ENCODE measurements at places on chromosomes 12 and 14.

DNA sequence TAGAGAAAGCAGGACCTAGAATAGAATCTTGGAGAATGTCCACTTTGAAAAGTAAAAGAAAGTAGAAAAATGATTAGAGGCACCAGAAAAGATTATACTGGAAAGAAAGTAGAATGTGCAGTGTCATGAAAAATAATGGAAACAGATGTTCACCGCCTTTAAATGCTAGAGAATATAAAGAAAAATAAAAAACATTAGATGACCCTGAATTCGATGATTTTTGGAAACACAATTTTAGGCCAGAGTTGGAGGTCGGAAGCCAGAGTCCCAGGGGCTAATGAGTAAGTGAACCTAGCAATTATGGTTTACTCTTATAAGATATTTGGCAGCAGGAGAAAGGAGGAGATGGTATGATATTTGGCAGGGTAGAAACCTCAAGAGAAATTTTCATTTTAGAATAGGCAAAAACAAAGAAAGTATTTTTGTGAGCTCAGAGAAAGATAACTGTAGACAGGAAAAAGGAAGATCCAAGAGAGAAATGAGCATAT, 37.7 kb downstream of the GYS2 start:
- no peak for DNase-seq

GRCh38 chr12:131776237-131776889, 51.8 kb upstream of the MMP17 start:
- DNase-seq, result no peak

- DNase-seq, result no peak
Observed at GRCh38 chr12:46304070-46304469, 35.2 kb upstream of the SLC38A1 start.

DNA sequence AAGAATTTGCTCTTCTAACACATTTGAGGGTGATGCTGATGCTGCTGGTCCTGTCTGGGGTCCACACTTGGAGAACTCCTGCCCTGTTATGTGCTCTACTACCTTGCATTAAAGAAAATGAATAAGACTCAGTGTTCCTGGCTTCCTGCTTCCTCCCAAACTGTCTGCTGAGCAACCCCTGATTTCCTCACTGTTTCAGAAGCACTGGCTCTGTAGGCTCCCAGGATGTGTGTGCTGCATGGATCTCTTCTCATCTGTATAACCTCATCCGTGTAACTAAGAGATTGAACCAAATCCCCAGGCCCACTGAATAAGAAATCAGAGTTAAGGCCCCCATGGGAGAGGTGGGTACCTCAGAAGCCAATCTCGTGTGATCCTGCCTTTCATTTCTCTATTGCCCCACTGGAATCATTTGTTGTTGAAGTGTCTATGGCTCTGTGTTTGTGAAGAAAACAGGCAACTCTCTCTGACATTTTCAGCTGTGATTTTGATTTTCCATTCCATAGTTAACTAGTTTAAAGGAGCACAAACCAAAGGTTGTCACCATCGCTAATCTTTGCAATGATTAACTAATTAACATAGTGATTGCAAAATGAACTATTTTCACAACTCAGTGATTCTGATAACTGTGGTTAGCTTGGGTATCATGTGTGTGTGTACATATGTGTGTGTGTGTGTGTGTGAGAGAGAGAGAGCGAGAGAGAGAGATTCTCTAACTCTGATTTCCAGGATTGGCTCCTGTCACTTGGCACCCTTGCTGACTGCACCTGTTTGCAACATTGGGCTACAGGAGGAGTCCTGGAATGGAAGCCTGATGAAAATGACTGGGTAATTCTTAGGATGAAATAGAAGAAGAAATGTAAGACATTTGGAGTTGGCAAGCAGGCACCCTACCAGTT, 196.2 kb downstream of the SLC38A4 start:
- no peak for DNase-seq

DNA sequence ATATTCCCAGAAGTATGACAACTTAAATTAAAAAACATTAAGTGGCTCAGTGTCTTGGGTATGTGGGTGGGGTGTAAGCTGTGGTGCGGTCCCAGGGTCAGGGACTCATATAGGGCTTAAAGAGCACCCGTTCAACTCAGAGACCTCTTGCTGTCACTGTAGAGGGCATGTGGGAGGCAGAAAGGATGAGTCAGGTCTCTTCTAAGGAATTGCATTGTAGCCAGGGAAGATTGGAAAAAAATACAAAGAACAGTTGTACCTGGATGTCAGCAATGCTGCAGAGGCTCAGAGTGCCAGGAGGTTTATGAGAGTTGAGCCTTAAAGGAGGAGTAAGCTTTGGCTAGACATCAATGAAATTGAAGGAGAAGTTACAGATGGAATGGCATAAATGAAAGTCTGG, 104.1 kb downstream of the MYRFL start:
- DNase-seq, result no peak

DNA sequence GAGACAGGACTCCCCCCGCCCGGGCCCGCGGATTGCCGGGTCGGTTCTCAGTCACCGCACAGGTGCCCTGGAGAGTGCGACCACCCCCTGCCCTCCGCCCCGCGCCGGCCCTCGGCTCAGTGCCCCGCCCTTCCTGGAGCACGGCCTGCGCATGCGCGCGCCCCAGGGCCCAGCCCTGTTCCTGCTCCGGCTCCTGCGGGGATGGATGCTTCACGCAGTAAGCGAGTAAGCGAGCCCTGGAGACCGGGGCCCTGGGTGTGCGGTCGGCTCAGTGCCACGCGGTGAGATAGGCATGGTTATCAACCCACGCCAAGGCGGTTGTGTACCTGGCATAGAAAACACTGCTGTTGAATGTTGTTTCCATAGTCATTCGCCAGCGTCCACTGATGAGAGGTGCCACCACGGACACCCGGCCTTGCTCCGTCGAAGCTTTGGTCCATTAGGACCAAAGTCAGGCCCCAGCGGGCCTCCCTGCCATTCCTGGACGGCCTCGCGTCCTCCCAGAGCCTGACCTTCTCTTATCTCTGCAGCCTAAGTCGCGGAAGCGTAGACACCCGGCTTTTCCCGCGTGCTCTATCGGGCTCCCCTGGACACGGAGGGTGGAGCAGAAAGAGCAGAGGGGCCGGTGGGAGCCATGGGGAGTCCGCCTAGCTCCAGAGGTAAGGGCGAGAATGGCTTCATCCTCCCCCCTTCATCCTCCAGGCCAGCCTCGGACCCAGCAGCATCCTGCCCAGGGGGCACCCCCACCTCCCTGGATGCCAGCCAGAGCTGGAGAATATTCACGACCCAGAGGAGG, 90.6 kb downstream of the PAPOLA start:
- peak; percentile 14 for DNase-seq

GRCh38 chr14:99212646-99213045, 59.4 kb downstream of the BCL11B start:
- DNase-seq, result no peak

GRCh38 chr12:185576-185955, 28.4 kb downstream of the SLC6A12 start:
- DNase-seq, result no peak

DNA sequence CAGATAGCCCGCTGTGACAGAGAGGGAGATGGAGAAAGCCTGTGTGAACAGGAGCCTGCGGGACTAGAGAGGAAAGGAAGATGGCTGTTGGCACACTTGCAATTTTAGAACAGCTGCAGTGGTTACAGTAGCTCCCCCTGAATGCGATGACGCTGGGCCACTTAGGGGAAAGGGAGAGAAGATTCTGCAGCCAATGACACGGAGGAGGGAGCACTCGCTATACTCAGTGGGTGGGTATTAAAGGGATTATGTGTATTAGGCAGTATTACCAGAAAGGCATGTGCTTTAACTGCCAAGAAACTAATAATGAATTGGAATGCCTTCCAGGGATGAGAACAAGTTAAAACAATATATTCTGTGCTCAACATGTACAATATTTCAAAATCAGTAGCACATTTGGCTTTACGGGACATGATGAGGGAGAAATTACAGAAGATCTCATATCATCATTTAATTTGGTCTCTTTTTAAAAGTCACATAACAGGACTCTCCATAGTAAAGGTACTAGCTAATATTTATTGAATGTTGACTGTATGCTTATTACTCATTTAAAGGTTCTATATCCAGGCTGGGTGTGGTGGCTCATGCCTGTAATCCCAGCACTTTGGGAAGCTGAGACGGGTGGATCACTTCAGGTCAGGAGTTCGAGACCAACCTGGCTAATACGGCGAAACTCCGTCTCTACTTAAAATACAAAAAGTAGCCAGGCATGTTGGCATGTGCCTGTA, 35.9 kb upstream of the FOS start:
- peak; percentile 79 for DNase-seq

- DNase-seq, result no peak
Observed at GRCh38 chr12:93008044-93008778, 79.1 kb upstream of the EEA1 start.

DNA sequence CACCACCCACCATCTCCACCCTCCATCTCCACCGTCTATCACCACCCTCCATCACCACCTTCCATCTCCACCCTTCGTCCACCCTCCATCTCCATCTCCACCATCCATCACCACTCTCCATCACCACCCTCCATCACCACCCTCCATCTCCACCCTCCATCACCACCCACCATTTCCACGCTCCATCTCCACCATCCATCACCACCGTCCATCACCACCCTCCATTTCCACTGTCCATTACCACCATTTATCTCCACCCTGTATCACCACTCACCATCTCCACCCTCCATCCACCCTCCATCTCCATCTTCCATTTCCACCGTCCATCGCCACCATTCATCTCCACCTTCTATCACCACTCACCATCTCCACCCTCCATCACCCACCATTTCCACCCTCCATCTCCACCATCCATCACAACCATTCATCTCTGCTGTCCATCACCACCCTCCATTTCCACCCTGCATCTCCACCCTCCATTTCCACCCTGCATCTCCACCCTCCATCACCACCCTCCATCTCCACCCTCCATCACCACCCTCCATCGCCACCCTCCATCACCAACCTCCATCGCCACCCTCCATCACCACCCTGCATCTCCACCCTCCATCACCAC, 6.1 kb upstream of the CEP170B start:
- no peak for DNase-seq

- DNase-seq, result no peak
Observed at GRCh38 chr14:101518611-101519473, 42.5 kb upstream of the DIO3 start.

DNA sequence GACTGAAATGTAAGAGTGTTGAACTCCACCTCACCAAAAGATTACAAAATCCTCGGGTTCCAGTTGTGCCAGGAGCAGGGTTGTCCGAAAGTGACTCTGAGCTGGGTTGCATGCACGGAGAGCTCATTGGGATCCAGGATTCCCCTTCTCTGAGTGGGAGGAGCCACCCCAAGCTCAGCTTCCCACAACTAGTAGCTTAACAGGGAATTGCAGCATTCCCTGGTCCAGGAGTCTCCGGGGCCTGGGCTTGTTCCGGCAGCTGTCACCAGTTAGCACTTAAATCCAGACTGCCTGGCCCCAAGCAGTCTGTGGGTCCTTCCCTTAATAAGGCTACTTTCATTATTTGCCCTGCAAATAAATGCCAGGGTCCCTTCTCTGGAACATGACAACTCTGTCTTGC, 50.1 kb downstream of the CD9 start:
- no peak for DNase-seq

DNA sequence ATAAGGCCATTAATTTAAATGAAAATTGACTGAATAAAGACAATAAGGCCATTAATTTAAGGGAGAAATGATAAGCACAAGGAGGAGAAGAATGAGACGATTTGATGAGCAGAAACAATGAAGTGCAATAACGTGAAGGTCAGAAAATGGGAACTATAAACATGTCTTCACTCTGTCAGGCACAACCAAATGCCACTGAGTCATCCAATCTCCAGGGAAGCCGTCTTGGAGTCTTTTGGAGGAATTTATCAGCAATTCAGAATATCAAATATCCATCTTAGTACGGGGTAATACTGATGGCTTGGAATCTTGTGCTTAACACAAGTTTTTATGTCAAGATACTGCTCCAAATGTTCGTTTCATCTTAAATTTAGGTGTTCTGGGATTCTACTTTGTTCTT, 159.9 kb downstream of the CAPZA3 start:
- DNase-seq, result no peak

DNA sequence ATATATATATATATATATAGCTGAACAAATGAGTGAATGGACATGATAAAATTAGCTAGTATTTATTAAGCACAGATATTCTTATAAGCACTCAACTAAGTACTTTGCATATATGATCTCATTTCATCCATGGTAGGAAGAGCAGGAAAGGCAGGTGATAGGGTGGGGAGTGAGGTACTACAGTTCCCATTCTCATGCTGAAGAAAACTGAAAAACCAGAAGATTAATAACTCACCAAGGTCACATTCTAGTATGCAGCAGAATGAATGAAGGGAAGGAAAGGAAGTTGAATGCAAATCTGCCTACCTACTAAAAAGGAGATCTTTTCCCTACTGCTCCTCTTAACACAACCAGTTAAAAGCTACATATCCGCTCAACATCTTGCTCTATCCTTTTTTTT, 298.1 kb upstream of the TMPO start:
- no peak for DNase-seq

GRCh38 chr14:104390941-104391901, 188.3 kb upstream of the C14orf180 start:
- no peak for DNase-seq

GRCh38 chr12:89389755-89390661, 37.7 kb upstream of the DUSP6 start:
- no peak for DNase-seq

GRCh38 chr14:36174767-36175424, 1.6 kb downstream of the PTCSC3 start:
- no peak for DNase-seq

DNA sequence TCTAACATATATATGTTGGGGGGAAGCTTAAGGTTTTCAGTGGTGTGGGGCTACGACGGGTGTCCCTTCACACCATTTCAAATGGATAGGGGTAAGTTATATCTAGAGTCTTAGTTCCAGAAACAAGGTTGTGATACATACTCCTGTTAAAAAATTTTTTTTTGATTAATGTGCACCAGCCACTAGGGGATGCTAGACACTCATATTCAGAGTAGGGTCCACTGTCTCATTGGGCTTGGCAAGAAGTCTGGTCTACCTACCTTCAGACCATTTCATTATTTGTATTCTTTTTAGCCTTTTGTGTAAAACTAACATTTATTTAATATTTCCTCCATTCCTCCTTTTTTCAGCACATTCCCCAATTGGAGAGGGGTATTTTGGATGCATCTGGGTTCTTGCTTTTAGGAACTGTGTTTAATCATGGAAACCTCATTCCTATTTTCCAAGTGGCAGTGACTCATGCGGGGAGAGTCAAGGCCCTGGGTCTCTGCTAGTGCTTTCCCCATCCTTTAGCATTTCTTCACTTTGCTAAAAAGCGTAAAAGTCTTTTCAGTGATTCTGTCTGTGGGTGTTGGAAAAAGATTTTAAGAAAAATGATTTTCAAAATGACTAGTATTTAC, 33.4 kb downstream of the ANO4 start:
- no peak for DNase-seq

GRCh38 chr14:102554821-102555819, 37.3 kb upstream of the RCOR1 start:
- DNase-seq, result no peak

GRCh38 chr14:36767603-36768281, 106.1 kb downstream of the PAX9 start:
- DNase-seq, result peak; percentile 94

- DNase-seq, result no peak
Observed at GRCh38 chr14:69670093-69670492, 58.7 kb downstream of the SUSD6 start.

- no peak for DNase-seq
Observed at GRCh38 chr14:76055330-76055729, 69.8 kb downstream of the IFT43 start.
